ENCODE measurements at places on chromosomes 2 and 18.

DNA sequence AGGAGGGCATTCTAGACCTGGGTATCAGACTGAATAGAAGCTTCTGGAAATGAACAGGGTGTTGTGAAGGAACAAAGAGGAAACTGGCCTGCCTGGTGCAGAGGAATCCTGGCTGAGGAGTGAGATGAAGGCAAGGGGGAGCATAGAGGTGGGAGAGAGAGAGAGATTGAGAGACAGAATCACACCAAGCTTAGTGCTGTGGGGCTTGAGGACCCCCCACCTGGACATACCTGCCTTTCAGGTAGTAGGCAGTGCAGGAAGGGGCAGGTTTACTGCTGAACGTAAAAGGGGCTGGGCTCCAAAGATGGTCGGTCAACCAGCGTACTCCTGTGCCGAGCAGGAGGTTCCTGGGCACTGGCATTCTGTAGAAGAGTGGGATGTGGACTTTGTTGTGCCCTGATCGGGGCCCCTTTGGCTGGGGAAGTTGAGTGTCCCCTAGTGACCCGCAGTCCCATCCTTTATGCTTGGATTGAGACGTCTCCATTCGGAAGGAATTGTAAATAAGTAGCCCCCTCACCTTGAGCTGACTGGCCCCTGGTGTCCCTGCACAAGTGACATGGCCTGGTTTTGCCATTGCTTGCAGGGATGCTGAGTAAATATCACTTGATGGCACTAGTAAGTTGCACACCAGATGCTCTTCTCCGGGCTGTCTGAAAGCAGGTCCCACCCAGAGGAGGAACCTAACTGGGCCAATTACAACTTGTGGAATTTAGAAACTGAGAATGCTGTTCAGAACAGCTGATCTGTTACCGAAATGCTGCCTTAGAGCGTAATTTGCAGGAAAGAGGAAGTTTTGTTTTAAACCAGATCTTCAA lies 1.4 kb downstream of the UBE2F start:
- peak; percentile 75 for DNase-seq

DNA sequence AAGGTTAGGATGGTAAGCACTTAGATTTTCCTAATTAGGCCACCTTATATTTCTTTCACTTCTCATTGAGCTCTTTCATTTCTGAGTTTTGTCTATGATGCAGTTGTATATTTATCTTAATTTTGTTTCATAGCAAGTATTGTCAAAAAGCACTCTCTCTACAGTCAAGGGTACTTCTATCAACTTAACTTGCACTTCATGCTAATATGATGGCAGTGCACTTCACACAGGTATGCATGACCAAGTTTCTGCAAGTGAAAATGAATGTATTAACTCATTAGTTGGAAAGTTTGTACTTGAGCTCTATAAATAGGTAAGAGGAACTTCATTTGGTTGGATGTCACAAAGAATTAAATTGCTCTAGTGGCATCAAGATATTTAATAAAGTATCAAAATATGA lies 51.5 kb upstream of the CDH19 start:
- DNase-seq, result no peak

DNA sequence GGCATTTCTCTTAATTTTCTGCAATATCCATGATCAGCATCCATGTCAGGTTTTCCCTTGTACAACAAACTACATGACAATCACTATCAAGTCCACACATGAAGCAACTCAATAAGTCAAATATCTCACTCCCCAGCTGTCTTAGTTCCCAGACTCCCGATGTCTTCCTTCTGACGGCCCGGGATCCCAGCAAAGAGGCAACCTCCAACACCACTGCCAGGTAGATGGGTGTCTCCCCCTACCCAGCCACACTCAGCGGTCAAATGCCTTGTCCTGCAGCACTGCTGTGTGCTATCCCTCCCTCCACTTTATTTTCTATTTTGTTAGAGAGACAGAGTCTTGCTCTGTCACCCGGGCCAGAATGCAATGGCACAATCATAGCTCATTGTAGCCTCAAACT lies 23.3 kb downstream of the TRABD2A start:
- DNase-seq, result no peak

- peak; percentile 47 for DNase-seq
Measured at GRCh38 chr18:35005963-35006577, 35.1 kb upstream of the MAPRE2 start.

- no peak for DNase-seq
Measured at GRCh38 chr2:208369091-208369490, 37.5 kb upstream of the PTH2R start.

GRCh38 chr18:34611904-34612303 lies 98.2 kb upstream of the DTNA start:
- no peak for DNase-seq

- no peak for DNase-seq
Measured at GRCh38 chr2:23346029-23346428, 39.0 kb upstream of the KLHL29 start.

DNA sequence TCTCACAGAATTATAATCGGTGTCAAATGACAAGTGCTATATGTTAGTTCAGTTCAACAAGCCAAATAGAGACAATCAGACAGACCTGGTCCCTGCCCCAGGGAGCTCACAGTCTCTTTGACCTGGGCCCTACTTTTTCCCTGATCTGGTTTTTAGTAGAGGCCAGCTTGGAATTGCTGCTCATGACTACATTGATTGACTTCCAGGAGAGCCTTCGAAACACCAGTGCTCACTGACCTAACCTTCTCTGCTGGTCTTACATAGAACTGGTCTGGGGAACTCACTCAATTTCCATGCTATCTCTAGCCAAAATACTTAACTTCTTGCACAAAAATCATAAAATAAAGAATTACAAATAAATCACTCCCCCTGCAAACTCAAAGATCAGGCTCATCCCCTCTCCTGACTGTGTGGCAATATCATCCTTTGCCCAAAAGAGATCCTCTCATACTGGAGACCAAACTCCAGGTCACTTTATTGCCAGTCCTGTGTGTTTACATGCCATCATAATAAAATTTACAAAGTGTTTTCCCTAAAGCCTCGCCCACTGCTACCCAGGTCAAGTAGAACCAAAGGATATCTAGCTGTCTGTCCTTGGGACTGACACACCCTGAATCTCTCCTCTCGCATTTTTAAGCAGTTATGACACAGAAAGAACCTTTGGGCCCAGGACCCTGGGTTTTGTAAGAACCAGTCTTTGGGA lies 53.2 kb downstream of the PROC start:
- DNase-seq, result no peak

DNA sequence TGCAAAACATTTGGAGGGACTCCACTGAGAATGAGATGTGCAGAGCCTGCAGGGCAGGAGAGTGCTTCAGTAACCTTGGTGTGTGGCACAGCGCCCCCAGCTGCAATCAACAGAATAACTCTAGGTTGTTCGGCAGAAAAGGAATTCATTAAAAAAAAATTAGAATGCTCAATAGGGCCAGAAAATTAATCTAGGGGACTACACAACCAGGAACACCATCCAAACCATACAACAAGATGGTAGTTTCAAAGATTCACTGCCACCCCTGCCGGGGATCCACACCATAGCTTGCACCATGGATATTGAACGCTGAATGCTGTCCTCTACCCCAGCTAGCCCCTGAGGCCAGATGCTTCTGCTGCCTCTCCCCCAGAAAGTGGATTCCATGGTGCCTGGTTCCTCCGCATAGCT lies 50.1 kb downstream of the THUMPD2 start:
- no peak for DNase-seq

GRCh38 chr2:195741191-195741590 lies 84.2 kb downstream of the SLC39A10 start:
- DNase-seq, result no peak

GRCh38 chr18:13437034-13437433 lies 218.5 kb downstream of the LDLRAD4 start:
- DNase-seq, result peak; percentile 17

- DNase-seq, result no peak
Measured at GRCh38 chr2:133334923-133335322, 233.3 kb downstream of the NCKAP5 start.

GRCh38 chr18:12372406-12372805 lies 4.6 kb downstream of the AFG3L2 start:
- no peak for DNase-seq

DNA sequence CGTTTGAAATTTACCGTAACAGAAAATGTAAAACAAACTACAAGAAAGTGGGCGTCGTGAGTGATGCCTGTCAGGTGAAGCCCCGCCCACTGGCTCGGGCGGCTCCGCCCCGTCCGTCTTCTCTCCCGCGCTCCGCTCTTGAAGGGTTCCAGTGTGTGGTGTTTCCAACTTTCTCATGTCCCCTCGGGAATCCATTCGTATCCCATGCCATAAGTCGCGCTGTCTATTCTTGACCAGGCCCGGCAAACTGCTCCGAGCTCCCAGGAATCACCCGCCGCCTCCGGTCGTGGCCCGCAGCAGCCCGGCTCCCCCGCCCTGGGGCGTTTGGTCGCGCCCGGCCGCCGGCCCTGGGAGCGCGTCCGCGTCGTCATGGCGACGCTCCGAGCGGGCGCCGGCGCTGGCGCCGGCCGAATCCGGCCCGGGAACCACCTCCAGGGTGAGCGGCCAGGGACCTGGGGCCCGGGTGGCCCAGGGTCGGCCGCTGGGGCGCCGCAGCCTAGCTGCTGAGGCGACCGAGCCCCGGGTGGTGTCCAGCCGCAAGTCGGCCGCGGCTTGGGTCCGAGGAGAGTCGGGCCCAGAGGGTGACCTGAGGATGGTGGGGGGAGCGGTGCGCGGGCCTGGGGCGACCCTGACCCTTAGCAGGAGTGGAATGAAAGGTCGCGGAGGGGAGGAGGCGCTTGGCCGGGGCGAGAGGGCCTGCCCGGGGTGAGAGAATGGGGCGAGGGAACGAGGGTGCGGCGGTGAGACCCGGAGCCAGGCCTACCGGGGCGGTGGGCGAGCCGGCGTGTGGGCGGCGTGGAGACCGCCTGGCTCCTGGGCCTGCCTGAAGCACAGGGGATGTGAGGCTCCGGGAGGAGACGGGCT lies at the start of gene CFAP221:
Gene CFAP221 (plus strand): TSS at position 375 of the 864 bp plus-strand sequence. CDS start 1,683 bp downstream, outside the sequence.
- DNase-seq, result no peak

DNA sequence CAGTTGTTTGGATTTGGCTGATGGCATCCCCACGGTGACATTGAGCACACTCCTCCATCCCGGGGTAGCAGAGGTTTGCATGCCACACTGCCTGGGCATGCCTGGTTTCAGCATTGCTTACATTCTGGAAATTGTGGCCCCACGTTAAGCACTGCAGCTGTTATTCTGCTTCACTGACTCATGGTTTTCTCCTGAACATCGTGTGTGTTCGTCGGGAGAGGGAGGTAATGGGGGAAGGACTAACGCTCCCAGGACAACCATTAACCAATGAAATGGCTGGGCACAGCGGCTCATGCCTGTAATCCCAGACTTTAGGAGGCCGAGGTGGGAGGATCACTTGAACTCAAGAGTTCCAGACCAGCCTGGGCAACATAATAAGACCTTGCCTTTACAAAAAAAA lies 28.2 kb upstream of the YWHAQ start:
- DNase-seq, result no peak

DNA sequence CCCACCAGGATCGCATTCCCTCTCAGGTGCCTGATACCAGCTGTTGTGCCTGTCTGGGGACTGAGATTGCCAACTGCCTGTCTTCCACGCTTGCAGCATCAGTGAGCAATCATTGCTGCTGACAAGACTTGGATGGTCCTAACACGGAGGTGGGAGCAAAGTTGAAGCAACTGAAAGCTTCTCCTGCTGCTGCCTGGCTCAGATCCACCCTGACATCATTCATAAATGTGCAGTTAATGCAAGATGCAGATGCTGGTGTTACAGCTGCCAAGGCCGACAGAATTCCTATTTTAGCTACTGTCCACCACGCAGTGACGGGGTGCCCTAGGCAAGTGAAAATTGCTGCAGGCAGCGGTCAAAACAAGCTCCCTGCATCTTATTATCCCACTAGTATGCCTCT lies 131.4 kb downstream of the VWC2L start:
- DNase-seq, result no peak

- DNase-seq, result no peak
Measured at GRCh38 chr2:122595065-122595464, 839.6 kb downstream of the TSN start.

GRCh38 chr2:200730302-200730701 lies 81.4 kb upstream of the BZW1 start:
- DNase-seq, result no peak

DNA sequence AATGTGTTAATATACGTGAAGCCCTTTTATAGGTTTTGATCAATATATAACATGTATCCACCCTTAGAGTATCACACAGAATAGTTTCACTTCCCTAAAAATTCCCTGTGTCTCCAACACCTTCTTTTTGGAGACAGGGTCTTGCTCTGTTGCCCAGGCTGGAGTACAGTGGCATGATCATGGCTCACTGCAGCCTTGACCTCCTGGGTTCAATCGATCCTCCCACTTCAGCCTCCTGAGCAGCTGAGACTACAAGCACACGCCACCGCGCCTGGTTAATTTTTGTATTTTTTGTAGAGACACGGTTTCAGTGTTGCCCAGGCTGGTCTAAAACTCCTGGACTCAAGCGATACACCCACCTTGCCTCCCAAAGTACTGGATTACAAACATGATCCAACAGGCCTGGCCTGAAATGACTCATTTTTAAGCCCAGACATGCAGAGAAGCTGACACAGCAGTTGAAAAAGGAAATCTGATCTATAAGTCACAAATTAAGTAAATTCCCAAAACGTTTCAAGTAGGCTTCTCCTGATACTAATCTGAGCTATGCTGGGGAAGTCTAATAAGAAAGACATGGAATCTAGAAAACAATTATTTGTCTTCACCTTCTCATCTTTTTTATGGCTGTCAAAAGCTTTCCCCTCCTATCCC lies 2.9 kb downstream of the DUSP11 start:
- DNase-seq, result no peak

DNA sequence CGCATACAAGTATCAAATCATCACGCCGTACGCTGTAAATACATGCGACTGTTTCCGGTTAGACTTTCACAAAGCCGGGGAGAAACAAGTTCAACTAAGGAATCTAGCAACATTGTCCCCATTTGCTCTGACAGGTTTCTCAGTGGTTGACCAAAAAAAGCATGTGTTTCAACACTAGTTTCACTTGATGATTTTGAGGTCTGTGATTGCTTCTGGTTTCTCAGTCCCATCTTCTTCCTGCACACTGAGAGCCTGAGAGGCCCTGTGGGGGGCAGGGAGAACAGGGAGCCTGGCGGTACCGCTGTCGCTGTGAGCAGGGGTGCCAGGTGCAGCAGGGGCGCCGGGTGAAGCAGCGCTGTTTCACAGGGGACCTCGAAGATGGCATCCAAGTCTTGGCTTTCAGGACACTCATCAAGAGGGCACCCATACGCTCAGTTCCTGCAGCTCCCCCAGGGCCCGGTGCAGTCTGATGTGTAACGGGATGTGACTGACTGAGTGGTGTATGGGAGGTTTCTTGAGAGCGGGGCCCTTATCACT lies 270.9 kb downstream of the TWIST2 start:
- DNase-seq, result no peak

GRCh38 chr2:63977904-63978303 lies 41.3 kb downstream of the VPS54 start:
- peak; percentile 3 for DNase-seq

DNA sequence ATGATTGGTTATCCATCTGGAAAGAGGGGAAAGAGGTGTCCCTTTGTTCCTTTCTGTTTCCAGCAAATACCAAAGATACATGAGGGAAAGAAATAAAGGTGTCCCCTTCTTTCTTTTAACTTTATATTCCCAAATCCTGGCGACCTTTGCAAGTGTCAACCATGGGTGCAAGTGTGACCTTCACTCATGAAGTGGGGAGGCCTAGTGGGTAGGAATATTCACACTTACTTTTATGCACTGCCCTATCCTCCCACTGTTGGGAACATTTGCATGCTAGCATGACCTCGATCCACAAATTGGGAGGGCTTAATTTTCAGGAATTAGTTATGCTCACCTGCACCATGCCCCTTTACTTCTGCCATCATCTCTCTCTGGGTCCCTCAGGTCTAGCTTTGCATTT lies 70.2 kb upstream of the ZNF804A start:
- no peak for DNase-seq

- no peak for DNase-seq
Measured at GRCh38 chr2:127706215-127706990, 5.1 kb downstream of the SFT2D3 start.

GRCh38 chr2:18791172-18791797 lies 201.9 kb upstream of the NT5C1B start:
- no peak for DNase-seq
